ENCODE measurements at places on chromosomes 12 and 14. TPM values are rescaled to one million over a fixed set of nuclear protein-coding genes. Genes with fewer than 3 reads are reported as not detected.

The FGF6 gene
- not detected for total RNA-seq

DNA sequence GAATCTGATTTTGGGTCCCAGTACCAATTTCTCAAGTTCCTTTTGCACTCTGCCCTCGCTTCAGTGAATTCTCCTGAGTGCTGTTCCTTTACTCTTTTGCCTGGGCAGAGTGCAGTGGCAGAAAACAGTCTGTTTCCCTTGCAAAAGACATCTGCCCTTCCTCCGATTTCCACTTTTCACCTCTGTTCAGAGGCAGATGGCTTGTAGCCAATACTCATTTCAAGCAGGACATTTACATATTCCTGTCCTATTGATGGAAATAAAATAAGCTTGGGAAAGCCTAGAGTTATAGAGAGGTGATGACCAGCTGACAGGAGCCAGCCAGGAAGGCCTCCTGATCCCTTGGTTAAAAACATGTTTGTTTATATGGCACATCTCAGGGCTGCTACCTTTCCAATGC is 111.0 kb downstream of the SLC8A3 start:
- H3K27ac ChIP-seq: no peak overlapping the region
- no peaks in the 10 kb centered on the region for H3K36me3 ChIP-seq
- DNase-seq: no peak
- peaks cover 3% of the 10 kb centered on the region for H3K27me3 ChIP-seq
- H3K4me3 ChIP-seq: no peak overlapping the region

GRCh38 chr12:75670216-75670615 is 158.8 kb upstream of the KRR1 start:
- H3K36me3 ChIP-seq: no peaks in the 10 kb centered on the region
- no peak overlapping the region for H3K4me3 ChIP-seq
- H3K4me1 ChIP-seq: no peaks in the 10 kb centered on the region
- no peaks in the 10 kb centered on the region for H3K27me3 ChIP-seq
- H3K27ac ChIP-seq: no peak overlapping the region

The KANSL2 gene
- total RNA-seq: 28.6 TPM

GRCh38 chr12:59677857-59678256 is 82.0 kb downstream of the SLC16A7 start:
- H3K36me3 ChIP-seq: no peaks in the 10 kb centered on the region
- H3K27me3 ChIP-seq: no peaks in the 10 kb centered on the region
- DNase-seq: no peak
- H3K27ac ChIP-seq: no peak overlapping the region

Measured in GM12878 (cell line).